ENCODE measurements at places on chromosomes 12 and 14. TPM values are rescaled to one million over a fixed set of nuclear protein-coding genes. Genes with fewer than 3 reads are reported as not detected.

Gene TSHR
- total RNA-seq, result 1.7 TPM

Gene TSPAN19
- not detected for total RNA-seq

Gene SIX6
- total RNA-seq, result not detected

GRCh38 chr12:69932154-69932553 lies 107.1 kb downstream of the MYRFL start:
- no peaks in the 10 kb centered on the region for H3K36me3 ChIP-seq
- DNase-seq, result no peak
- no peaks in the 10 kb centered on the region for H3K4me1 ChIP-seq

Gene CLEC4A
- 1.9 TPM for total RNA-seq

Gene HOXC5
- total RNA-seq, result not detected

Gene SIVA1
- total RNA-seq, result 92.4 TPM

Gene OTX2
- total RNA-seq, result not detected

- peak overlapping the region; percentile 99 for H3K27ac ChIP-seq
- H3K4me1 ChIP-seq, result no peaks in the 10 kb centered on the region
- no peaks in the 10 kb centered on the region for H3K36me3 ChIP-seq
- H3K4me3 ChIP-seq, result peak overlapping the region; percentile 88
Measured at GRCh38 chr14:101947577-101947903, 16.8 kb upstream of the DYNC1H1 start.

DNA sequence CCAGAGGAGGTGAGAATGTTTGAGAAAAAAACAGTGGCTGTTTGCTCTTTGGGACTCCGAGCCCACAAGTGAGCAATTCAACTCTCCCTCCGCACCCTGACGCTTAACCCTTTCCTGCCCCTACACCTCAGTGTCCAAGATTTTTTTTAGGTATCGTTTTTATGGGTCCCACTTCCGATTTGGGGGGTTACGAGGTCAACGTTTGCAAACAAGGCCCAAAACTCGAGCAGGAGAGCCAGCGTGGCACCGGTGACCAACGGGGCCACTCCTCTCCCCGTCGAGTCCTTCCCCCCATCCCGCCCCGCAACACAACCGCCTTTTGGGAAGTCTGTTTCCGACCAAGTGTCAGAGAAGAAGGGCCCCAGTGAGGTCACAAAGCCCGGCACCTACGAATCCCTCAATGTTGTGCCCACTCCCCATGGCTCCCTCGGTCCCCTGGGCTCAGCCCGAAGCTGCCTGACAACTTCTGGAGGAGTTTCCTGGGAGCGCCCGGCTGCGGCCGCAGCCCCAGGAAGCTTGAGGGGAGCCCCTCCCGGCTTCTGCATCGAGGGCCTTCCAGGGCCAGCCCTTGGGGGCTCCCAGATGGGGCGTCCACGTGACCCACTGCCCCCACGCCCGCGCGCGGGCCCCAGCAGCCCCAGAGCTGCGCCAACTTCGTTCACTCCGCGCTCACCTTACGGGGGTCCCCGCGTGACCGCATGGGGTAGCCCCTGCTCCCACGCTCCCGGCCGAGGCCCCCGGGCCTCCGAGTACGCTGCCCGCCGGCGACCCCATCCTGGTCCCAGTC lies 1.2 kb downstream of the CDK2AP1 start:
- no peak overlapping the region for H3K27ac ChIP-seq
- peak overlapping the region; percentile 48 for H3K4me3 ChIP-seq
- H3K4me1 ChIP-seq, result peaks cover 13% of the 10 kb centered on the region
- H3K36me3 ChIP-seq, result no peaks in the 10 kb centered on the region
- H3K27me3 ChIP-seq, result no peaks in the 10 kb centered on the region
- no peak for DNase-seq

Gene C12orf50
- total RNA-seq, result 0.15 TPM

DNA sequence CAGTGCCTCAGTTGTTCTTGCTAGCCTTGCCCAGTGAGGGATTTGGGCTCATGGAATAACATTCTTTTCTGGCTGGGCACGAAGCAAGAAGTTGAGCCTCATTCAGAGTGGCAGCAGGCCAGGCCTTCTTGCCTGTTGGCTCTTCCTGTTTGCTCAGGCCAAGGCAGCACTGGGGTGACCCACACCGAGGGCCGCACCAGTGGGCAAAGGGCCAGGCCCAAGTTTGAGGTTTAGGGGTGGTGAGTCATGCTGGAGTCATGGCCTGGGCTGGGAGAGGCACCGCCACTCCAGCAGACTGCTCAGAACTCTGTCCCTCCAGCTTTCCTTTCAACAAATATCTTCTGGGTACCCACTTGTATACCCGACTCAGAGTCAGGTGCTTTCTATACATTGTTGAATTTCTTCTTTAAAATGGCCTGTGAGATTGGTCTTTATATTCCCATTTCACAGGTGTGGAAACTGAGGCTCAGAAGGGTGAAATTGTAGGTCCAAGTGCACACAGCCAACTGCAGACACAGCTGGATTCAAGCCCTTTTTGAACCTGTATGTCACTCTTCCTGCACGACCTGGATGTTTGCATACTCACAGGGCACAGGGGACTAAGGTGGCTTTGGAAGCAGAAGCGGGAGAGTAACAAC lies 279.4 kb downstream of the FOXN3 start:
- H3K36me3 ChIP-seq, result no peaks in the 10 kb centered on the region
- peaks cover 3% of the 10 kb centered on the region for H3K27me3 ChIP-seq
- no peaks in the 10 kb centered on the region for H3K4me1 ChIP-seq

Gene LUM
- 1.1 TPM for total RNA-seq

All from T-cell (primary cell).